Activated CD4-positive, alpha-beta T cell treated with anti-CD3 and anti-CD28 coated beads, Interleukin-2, amount 50 U/mL, for 16 hours (primary cell): ENCODE measurements at places on chromosomes 6 and 20.

- DNase-seq, result no peak
Measured at GRCh38 chr6:101224751-101225150, 168.8 kb upstream of the GRIK2 start.

GRCh38 chr20:34069341-34070078 lies 42.5 kb downstream of the EIF2S2 start:
- DNase-seq, result peak; percentile 52

GRCh38 chr6:82783587-82784236 lies 281.9 kb downstream of the UBE3D start:
- DNase-seq, result no peak

GRCh38 chr6:125636671-125637070 lies 112.8 kb upstream of the HEY2 start:
- DNase-seq, result no peak

GRCh38 chr20:9809271-9809670 lies 29.6 kb downstream of the PAK5 start:
- no peak for DNase-seq

DNA sequence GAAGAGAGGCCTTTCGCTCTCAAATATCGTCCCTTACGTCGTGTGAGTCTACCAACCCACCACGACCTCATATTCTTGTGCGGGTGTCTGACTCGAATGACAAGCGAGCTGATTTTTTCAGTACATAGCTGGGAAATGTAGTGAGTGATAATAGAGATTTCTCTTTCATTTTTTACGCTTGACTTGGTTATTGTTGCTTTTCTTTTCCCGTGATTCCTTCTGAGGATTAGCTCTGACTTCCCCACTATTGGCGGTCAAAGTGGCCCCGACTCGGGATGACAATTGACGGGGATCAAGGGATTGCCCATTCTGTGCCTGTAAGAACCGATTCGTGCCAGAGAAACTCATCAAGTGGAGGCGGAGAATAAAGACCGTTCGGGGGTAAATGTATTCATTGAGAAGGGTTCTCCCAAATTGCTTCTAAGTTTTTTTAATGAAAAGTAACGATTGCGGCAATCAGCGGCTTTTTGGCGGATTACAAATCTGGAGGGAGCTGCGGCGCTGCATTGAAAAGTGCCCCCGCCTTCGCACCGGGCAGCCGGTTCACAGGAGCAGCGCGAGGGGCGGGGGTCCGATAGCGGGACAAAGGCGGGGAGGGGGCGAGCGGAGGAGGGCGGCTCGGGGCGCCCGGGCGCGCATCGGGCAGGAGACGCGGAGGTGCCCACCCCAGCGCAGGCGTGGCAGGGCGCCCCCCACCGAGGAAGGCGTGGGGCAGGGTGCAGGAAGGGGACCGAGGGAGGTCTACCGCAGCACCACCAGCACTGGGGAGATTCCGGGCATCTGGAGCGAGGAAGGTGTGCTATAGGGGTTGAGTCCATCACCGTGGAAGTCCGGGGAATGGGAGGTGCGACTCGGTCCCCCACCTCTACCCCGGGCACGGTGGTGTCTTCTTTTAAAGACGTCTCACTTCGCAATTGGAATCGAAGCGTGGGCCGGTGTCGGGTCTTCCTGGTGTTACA lies 44.5 kb upstream of the OSTM1 start:
- DNase-seq, result no peak

- DNase-seq, result no peak
Measured at GRCh38 chr6:111711984-111712752, 106.5 kb upstream of the TRAF3IP2 start.
